ENCODE measurements at places on chromosomes 6 and 20. TPM values are rescaled to one million over a fixed set of nuclear protein-coding genes. Genes with fewer than 3 reads are reported as not detected.
A peak's percentile ranks its signal among the peaks of the same experiment; 100 is the strongest.

The TRIM38 gene
- polyA plus RNA-seq = 7.8 TPM

The TBC1D20 gene
- polyA plus RNA-seq = 35.5 TPM

The TREML4 gene
- not detected for polyA plus RNA-seq

DNA sequence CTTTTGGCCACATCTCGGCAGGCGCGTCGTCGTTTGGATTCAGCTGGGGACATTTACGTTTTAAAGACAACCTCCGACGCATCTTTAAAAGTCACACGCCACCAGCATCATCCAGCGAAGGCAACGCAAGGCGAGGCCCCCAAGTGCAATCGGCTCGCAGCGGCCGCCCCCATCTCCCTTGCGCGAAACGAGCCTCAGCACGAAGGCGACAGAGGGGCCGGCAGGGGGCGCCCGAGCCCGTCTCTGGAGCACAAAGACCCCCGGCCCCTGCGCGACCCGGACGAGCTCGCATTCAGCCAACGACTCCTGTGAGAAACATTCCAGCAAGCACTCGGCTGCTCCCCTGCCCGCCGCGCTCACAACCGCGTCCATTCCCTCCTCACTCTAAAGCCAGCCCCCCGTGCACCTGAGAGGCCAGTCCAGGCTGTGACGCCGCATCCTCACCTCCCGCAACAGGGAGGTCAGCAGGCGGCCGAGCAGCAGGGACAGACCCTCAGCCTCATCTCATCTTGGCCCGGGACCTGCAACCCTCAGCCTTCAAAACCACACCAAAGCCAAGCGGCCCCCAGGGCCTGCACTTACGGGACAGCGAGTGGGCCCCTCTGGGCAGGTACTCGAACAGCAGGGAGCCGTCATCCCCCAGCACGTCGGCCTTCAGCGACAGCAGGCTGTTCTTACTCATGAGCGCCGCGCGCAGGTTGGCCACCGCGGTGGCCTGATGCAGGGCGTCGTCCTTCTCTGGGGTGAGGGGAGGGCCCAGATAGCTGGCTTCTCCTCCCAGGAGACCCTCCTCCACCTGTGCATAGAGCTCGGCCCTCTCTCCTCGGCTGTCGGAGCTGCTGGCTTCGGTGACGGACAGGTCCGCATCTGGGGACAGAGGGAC is 35.8 kb downstream of the SLC2A4RG start:
- peak; percentile 67 for DNase-seq

DNA sequence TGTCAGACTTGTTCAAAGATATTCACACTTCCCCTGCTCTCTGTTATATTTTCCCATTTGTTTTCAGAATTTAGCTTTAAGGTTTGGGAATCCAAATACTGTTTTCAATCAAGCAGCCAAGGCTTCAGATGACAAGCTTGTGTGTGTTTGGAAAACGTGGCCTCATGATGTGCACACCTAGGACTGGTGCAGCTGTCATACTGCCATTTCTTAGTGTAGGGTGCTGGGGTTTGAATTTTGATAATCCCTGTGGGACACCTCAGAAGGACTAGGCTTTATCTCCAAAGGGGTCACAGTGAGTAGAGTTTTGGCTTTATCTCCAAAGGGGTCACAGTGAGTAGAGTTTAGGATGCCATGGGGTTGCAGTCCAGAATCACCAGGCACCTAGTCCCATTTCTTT is 65.3 kb upstream of the JAG1 start:
- no peak for DNase-seq

- no peak for DNase-seq
Measured at GRCh38 chr6:72636786-72637185, 14.9 kb downstream of the KCNQ5 start.
